Kidney capillary endothelial cell (primary cell): ENCODE measurements at places on chromosomes 3 and 15.

GRCh38 chr3:11074451-11074850 lies 79.8 kb upstream of the HRH1 start:
- no peak for DNase-seq

DNA sequence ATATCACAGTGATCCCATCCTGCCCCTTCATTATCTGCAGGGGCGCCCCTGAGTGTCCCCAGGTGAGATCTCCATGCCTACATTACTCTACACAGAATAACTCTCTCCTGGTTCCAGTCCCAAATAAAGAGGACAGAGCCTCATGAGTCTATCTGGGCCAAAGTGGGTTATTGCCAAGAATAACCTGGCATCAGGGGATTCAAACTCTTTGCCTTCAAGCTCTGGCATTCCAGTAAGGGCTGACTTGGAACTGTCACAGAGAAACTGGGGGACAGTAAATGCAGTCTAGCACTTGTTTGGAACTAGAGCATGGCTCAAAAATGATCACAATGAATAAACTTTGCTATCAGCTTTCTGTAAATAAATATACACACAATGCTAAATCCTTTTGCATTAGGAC lies 30.3 kb downstream of the GJD2 start:
- no peak for DNase-seq

DNA sequence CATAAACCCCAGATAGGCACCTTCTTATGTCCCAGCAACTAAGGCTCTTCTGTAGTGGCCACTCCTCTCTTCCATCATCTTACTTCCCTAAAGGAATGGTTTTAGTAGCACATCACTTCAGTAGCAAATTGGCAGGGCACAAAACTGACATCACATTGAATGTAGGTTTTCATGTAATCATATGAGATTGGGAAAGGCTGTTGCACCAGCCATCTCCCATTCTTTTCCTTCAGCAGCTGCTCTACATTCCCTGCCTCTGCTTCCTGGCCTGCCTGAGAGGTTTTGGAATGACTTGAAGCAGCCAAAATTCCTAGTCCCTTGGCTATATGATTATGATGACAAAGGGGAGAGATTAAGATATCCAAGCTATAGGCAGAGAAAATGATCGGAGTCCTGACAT lies 36.5 kb downstream of the NSUN3 start:
- no peak for DNase-seq

DNA sequence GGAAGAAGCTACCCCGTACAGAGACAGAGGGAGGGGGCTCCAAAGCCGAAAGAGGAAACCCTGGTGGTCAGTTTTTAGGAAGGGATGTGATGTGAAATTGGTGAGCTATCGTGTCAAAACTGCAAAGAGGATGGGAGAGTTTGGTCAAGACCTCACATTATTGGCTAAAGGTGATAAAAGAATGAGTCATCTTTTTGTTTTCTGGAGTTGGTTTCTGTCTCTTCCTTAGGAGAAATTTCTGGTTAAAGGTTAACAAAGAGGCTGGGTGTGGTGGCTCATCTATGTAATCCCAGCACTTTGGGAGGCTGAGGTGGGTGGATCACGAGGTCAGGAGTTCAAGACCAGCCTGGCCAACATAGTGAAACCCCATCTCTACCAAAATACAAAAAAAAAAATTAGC lies 217.8 kb upstream of the CBLB start:
- DNase-seq, result no peak

DNA sequence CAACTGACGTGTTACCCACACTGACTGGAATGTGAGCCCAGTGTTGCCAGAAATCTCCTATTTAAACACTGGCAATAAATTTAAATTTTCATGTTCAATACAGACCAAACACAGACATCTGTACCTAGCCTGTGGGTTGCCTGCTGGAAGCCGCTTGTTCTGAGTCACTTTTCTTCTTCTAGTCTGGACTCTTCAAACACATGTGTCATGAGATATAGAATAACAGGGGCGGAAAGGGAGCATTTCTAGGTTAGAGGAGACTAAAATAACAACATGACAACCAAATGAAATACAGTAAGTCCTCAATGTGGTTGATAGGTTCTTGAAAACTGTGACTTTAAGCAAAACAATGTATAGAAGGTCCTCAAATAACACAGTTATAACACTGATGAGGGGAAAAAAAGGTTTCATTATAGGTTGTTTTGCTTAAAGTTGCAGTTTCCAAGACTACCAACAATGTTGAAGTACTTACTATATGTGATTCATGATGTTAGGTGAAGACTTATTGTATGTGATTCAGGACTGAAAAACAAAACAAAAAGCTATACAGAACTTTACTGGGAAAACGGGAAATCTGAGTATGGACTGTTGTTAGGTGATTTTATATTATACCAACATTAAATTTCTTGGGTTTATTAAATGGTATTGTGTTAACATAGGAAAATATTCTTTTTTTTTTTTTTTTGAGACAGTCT lies 63.1 kb downstream of the PRKAR2A start:
- no peak for DNase-seq

- no peak for DNase-seq
Observed at GRCh38 chr15:39629906-39630305, 49.0 kb downstream of the THBS1 start.
